ENCODE measurements at places on chromosomes 13 and 19.

DNA sequence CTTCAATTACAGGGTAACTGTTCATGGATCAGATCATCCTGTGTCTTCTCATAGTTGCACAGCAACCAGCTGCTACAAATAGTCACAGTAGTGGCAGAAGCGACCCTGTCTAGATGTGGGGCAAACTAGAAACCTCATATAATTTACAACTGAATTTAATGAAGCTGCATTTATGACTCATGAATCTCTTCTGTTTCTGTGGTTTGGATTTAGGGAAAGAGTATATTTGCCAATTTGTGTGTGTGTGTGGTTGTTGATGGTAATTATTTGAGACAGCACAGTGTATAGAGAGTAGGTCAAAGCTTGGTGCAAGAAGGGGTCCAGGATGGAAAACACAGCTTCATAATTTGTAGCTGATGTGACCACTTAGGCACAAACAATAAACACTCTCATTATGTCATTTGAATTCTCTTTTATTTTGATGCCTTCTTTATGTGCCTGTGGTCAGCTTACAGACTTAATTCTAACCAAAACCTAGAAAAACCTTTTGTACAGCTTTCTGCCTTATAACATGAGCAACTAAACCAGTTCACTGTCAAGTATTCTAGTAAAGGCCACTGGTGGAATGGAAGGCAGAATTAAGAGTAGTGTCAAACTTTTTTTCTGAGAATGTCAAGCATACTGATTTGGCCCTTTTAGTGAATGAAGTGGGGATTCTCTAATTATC is 218.1 kb downstream of the TBC1D4 start:
- no peak for DNase-seq

GRCh38 chr13:113953561-113953960 is 20.3 kb downstream of the C13orf46 start:
- DNase-seq = no peak

- DNase-seq = no peak
Observed at GRCh38 chr19:30775956-30776355, 403.8 kb downstream of the ZNF536 start.

DNA sequence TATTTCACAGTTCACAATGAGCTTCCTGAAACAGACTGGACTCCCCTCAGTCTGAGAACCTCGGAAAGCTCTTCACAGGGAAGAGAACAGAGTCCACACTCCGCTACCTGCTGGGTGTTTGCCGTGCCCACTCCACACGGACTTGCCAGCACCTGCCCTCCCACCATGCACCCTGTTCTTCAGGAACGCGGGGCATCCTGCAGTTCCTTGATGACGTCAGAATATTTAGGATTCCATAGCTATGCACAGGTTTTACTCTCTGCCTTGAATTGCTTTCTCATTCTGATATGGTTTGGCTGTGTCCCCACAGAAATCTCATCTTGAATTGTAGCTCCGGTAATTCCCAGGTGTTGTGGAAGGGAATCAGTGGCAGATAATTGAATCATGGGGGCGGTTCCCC is 74.4 kb upstream of the FARP1 start:
- no peak for DNase-seq

DNA sequence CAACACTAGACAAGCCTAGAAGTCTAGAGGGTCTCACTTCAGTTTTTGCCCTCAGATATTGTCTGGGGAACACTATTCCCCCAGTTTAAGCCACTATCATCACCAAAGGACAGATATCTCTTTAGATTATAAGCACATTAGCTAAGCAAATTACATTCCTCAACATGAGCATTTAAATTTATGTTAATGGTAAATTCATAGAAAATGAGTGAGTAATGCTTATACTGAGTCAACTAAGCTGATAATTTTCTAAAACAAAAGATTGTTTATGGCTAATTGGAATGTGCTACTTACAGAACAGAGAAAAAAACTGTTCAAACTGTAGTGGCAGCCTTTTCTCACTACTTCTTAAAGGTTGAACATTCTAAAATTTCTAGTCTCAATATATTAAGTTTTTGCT is 290.2 kb downstream of the SLITRK1 start:
- no peak for DNase-seq

- no peak for DNase-seq
Observed at GRCh38 chr19:18558202-18558555, 509 bp downstream of the KXD1 start.

GRCh38 chr13:96294930-96295881 is 205.3 kb downstream of the HS6ST3 start:
- no peak for DNase-seq

- DNase-seq = peak; percentile 81
Observed at GRCh38 chr19:29672933-29673336, 7.7 kb downstream of the PLEKHF1 start.

DNA sequence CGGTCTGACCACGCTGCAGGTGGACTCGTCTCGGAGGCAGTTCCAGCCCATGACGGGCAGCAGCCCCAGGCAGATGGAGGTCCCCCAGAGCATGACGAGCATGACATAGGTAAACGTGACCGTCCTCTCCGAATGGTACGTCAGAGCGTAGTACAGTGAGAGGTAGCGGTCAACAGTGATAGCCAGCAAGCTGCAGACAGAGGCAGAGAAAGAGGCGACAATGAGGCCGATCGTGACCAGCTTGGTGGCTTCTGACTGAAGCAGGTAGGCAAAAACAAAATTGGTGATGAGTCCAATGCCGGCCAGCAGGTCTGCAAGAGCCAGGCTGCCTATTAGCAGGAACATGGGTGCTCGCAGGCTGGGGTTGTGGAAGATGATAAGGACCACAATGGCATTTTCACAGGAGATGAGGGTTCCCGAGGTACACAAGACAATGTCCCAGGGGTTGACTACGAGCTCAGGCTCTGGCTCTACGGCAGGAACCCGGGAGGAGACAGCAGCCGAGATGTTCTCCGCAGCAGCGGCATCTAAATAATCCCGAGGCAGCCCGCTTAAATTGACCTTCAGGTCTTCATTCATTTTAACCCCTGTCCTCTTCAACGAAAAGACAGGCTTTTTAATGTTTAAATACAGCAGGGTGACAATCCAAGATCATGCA is 1.2 kb downstream of the GPR12 start:
- no peak for DNase-seq

DNA sequence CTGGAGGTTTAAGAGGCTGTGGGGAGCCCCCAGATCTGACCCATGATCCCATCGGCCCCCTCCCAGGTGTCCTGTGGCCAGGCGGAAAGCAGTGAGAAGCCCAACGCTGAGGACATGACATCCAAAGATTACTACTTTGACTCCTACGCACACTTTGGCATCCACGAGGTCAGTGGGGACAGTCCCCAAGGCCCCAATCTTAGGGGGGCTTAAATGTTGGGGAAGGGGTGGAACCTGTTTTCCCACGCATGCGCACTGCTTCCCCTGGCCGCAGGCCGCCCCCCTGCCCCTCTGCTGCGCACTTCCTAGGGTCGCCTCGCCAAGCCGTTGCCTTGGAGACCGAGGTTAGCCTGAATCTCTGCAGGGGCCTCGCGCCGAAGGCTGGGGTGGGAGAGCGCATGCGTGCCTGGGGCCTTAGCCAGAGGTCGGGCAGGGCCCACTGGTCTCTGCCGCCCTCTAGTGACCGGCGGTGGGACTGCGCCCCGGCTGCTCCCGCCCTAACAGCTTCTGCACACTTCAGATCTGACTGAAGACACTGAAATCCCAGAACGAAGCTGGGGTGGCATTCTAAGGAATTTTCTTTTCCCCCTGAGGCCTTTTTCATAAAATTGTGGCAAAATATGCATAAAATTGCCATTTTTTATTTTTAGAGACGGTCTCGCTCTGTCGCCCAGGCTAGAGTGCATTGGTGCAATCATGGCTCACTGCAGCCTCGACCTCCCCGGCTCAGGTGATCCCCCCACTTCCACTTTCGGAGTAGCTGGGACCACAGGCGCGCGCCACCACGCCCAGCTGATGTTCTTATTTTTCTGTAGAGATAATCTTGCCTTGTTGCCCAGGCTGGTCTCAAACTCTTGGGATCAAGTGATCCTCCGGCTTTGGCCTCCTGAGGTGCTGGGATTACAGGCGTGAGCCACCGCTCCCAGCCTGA is 3.6 kb downstream of the PRMT1 start:
- peak; percentile 93 for DNase-seq

- no peak for DNase-seq
Observed at GRCh38 chr19:47652285-47652684, 43.4 kb downstream of the BICRA start.

DNA sequence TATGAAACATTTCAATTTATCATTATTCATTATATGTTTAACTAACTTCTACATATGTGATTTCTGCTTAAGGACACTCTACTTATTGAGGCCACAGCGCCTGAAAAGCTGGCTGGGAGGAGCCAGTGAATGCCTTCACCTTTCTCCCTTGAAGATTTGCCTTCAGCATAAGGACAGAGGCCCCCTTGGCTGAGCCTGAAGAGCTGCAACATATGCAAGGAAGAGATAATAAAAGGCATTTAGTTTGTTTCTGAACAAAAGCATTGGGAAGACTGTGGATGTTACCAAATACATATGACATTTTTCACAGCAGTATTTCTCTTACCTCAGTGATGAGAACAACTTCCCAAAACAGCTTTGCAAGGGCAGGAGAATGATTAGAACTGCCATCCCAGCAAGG is 92.1 kb downstream of the ABCC4 start:
- DNase-seq = no peak

- DNase-seq = no peak
Observed at GRCh38 chr19:21823224-21823623, 12.8 kb downstream of the ZNF43 start.

DNA sequence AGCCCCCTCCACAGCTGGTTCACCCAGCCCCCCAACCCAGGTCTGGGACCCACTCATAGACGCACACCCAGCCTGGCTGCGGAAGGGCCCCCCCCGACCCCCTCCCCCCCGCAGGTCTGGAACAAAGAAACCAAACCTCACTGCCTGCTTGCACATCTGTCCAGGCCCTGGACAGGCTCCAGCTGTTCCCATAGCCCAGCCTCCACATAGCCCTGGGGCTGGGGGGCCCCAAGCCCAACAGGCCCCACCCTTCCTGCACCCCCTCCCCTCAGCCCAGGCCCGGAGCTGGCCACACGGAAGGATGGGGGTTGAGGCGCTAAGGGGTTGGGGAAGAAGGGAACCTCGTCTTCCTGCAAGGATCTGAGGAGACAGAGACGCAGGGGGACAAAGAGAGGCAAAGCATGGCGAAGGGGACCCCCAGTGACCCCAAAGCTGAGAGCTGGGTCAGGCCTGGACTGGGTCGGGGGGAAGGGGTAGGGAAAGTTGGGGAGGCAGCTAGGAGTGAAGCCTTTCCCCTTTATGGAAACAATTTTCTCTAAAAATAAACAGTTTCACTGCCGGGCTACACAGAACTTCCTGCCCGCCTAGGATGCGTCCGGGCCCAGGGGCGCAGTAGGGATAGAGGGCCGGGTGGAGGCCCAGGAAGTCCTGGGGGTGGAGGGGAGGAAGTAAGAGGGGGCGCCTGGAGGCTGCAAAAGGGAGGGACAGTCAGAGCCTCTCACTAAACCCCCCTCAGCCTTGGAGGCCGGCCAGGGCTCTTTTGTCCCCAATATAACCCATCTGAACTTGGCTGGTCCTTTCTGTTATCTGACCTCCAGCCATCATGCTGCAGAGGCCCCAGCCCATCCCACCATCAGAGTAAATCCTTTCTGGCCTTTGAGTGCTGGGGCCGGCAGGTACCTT is 2.4 kb downstream of the KANK2 start:
- DNase-seq = no peak

DNA sequence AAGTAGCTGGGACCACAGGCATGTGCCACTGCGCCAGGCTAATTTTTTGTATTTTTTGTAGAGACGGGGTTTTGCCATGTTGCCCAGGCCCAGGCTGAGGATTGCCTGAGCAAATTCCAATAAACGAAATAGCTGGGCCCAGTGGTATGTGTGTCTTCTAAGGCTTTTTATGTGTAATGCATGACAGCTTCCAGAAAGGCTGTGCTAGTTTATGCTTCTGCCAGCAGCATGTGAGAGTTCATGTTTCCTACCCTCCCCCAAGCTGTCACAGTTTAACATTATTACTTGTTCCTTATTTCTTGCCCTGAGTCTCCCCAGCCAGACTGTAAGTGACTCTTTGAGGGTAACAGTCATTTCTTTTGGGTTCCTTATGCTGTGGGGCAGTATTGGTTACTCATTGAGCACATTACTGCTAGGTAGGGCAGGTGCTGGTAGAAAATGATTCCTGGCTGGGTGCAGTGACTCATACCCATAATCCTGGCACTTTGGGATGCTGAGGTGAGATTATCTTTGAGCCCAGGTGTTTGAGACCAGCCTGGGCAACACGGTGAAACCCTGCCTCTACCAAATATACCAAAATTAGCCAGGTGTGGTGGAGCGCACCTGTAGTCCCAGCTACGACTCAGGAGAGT is 13.6 kb downstream of the GPATCH1 start:
- DNase-seq = no peak

- DNase-seq = peak; percentile 49
Observed at GRCh38 chr19:38433268-38433733, at the start of gene RYR1. TSS of gene RYR1 (plus strand) at chr19:38433691. CDS start at chr19:38433830, 139 bp downstream.

GRCh38 chr19:29478578-29479565 is 46.9 kb upstream of the VSTM2B start:
- DNase-seq = peak; percentile 6

DNA sequence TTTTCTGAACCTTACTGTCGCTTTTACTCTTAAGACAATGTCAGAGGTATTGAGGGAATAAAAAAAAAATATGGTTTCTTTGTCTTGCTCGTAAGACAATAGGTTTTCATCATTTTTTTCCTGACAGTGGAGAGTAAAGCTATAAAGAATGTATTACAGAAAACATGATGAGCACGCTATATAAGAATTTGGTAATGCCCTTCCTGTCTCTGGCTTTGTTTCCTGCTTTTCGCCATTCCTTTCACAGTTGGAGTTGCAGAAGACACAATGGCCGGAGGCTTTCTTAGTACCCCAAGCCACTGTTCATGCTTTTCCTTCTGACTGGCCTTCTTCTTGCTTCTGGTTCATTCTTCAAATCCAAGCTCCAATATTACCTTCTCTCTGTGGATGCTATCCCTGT is 101.0 kb upstream of the DACH1 start:
- no peak for DNase-seq

DNA sequence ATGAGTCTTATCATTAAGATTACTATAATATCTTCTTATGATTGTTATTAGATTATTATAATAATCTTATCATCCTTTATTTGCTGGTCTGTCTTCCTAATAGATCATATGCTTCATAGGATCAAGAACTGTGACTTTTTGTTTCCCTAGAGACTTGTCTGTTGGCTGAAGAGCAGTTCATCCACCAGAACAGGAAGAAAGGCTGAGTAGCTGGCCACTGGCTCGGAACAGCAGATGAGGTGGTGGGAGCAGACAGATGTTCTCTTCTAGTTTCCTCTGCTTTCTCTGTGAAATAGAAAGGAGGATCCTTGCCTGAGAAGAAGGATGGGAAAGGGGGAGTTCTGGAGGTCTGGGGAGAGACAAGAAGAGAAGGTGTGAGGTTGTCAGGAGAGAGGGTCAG is 120.0 kb downstream of the CCNA1 start:
- DNase-seq = no peak

DNA sequence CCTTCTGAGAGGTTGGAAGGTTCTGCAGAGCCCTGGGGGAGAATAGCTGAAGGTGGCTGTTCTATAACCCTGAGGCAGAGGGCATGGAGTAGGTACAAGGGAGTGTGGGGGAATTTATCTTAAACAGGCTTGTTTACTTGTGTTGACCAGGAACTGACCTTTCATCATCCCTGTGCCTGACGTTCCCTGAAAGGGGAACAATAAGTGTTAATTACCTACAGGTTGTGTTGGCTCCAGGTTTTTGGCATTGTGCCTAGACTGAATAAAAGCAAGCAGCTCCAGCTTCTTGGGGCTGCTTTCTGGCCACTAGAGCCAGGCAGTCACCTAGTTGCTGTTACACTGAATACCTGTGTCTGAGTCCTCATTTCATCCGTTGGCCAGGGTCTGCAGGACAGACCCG is 60.0 kb downstream of the ZNF627 start:
- DNase-seq = no peak

All from stimulated activated CD4-positive, alpha-beta T cell treated with anti-CD3 and anti-CD28 coated beads, Interleukin-4, amount 100 ng/mL, for 48 hours (primary cell).